HepG2 (cell line): ENCODE measurements at places on chromosomes 12 and 14. TPM values are rescaled to one million over a fixed set of nuclear protein-coding genes. Genes with fewer than 3 reads are reported as not detected.

DNA sequence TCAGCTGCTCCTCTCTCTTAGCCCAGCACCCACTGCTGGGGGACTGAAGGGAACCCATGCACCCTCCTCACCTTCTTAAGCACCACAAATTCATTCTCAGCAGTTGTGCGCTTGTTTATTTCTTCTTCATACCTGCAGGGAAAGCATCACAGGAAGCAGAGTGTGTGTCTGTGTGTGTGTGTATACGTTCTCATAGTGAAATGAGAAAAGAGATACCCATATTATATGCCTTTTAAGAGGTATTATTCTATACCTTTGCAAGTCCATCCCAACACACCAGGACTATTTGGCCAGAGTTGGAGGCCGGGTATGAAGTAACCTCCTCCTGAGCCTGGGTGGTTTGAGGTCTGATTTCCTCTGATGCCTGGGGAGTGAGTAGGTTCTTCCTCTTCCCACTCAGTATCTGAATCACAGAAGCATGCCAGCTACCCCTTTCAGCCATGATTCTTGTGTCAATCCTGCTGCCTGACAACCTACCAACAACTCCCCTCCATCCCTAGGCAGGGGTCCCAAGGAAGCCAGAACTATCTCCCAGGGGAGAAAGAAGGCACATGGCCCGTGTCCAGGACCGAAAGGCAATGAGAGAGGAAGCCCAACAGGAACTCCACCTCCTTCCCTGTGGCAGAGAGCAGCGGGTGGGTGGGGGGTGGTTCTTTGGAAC, 3.0 kb downstream of the KRT73 start:
- DNase-seq: no peak

The SLCO1B3 gene
- 0.15 and 0.31 TPM in 2 replicates for total RNA-seq

- DNase-seq: no peak
Observed at GRCh38 chr12:117111386-117111785, 12.2 kb upstream of the TESC start.

GRCh38 chr12:131507881-131508280, 203.0 kb upstream of the SFSWAP start:
- DNase-seq: no peak

DNA sequence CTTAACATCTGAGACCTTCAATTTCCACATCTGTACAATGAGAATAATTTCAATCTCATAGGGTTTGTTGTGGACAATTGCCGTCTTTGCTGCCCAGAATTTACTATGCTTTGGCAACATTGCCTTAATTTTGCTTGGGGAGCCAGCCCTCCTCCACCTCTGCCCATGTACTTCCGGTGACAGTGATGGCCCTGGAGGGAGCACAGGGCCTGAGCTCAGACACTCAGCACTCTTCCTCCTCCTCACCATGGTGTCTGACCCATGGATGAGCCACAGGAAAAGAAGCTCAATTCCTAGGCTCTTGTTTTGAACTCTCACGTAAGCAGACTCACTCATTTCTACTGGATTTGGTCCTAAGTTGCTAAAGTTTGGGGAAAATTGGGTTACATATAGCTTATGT, 58.2 kb downstream of the TBC1D30 start:
- DNase-seq: no peak

GRCh38 chr14:77041881-77042545, 13.5 kb upstream of the IRF2BPL start:
- DNase-seq: no peak

The CCDC92 gene
- 4.6 and 5.4 TPM in 2 replicates for total RNA-seq

GRCh38 chr14:91142214-91142668, 28.4 kb downstream of the DGLUCY start:
- DNase-seq: no peak

GRCh38 chr12:48151103-48151771, 6.1 kb downstream of the ASB8 start:
- DNase-seq: no peak

GRCh38 chr12:54017878-54018467, 9.2 kb downstream of the HOXC8 start:
- no peak for DNase-seq

DNA sequence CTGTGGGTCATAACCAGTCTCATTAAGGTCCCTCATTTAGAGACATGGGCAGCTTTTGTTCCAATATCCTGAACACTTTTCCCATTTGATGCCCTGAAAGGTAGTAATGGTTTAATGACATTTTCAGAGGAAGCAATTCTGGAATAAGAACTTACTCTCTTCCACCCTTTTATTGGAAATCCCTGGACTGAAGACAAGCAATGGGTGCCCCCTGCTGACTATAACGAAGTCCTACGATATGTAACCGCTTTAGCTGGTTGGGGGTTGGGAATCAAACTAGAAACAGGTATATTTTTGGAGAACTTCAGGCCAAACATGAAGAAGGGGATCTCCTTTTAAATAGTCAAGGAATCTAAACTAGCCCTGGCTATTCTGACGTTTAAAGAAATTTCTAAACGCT, 20.5 kb downstream of the SARNP start:
- DNase-seq: peak; percentile 51

The ITPK1 gene
- 20.5 and 28.1 TPM in 2 replicates for total RNA-seq

- no peak for DNase-seq
Observed at GRCh38 chr14:94052199-94052598, 26.1 kb downstream of the OTUB2 start.

- DNase-seq: no peak
Observed at GRCh38 chr12:44570036-44570583, 306.0 kb downstream of the NELL2 start.

The B3GNT4 gene
- 0.04 TPM in 1 of 2 replicates, not detected in the other for total RNA-seq

The IL31 gene
- total RNA-seq: not detected in 2 replicates

DNA sequence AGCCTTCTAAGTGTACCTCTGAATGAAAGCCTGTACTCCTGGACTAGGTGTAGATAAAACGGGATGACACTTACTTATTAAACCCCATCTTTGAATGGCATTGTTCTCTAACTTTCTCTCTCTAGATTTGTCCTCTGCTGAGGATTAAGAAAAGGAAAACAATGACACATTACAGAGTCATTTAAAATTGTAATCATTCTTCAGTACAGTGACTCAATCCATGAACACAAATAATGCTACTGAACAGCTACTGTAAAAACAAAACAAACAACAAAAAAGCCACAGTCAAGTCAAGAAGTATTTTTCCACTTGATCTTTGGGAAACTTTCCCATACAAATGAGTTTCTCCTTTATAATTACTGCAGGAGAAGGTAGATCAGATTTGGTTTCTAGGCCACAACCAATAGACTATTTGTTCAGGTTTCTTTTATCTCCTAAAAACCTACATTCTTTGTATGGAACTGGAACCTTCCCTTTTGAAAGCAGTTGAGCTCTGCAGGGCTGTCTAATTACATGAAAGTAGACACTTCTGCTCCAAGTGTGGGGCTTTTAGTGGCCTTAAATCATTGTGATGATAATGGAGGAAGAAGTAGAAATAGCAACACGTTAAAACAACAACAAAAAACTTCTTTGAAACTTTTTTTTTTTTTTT, 219.1 kb downstream of the ESR2 start:
- DNase-seq: no peak

- no peak for DNase-seq
Observed at GRCh38 chr12:98741556-98742265, 96.6 kb downstream of the APAF1 start.

DNA sequence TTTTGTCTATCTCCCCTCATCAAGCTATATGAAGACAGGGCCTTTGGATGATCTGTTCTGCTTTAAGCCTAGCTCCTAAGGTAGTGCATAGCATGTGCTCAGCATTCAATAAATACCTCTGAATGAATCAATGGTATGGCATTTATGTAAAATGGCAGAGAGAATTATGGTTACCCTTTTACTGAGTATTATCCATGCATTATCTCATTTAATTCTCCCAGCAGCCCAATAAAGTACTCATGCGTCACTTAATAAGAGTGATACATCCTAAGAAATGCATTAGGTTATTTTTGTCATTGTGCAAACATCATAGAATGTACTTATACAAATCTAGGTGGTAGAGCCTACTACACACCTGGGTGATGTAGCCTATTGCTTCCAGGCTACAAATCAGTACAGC, 269.7 kb downstream of the KSR2 start:
- no peak for DNase-seq

- DNase-seq: no peak
Observed at GRCh38 chr12:6276956-6277620, 33.4 kb upstream of the PLEKHG6 start.

- DNase-seq: no peak
Observed at GRCh38 chr12:112987561-112987960, 9.2 kb downstream of the OAS2 start.

The SMIM10L1 gene
- 11.8 and 12.5 TPM in 2 replicates for total RNA-seq

DNA sequence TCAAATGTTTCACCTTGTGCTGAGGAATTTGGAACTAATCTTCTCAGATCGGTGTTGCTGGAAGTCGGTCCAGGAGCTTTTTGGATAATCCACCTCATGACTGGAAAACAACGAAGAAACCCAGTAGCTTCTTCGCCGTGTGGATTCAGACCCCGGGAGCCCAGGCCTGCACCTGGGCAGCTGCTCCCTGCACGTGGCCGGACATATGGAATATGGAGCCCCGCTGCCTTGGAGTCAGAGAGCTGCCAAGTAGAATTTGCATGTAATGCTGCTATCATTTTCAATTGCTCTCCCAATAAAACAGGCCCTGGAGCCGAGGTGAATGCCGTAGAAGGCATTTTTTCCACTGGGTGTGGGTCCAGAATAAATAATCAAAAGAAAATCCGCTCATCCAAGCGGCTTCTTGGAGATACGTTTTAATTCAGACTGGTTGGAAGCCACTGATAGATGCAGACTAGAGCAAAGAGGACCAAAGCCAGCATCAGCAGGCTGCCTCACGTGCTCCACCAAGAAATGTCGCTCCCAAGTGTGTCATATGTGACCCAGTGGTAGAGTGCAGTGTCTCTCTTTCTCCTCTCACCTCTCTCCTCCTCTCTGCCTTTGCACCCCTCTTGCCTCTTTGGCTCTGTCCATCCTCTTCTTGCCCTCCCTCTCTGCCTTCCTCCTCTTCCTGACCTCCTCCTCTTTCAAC, 115.3 kb downstream of the ZNF664 start:
- no peak for DNase-seq

GRCh38 chr14:41607304-41607775, 664 bp downstream of the LRFN5 start:
- DNase-seq: no peak

The SIX1 gene
- total RNA-seq: 6.5 and 6.8 TPM in 2 replicates
